Activated T-cell treated with anti-CD3 and anti-CD28 coated beads, Interleukin-2, amount 50 U/mL, for 72 hours (primary cell): ENCODE measurements at places on chromosomes 12 and 14.

GRCh38 chr12:30462249-30462648 is 233.4 kb downstream of the IPO8 start:
- no peak for DNase-seq

- no peak for DNase-seq
Observed at GRCh38 chr12:14907953-14908352, 22.3 kb upstream of the MGP start.

DNA sequence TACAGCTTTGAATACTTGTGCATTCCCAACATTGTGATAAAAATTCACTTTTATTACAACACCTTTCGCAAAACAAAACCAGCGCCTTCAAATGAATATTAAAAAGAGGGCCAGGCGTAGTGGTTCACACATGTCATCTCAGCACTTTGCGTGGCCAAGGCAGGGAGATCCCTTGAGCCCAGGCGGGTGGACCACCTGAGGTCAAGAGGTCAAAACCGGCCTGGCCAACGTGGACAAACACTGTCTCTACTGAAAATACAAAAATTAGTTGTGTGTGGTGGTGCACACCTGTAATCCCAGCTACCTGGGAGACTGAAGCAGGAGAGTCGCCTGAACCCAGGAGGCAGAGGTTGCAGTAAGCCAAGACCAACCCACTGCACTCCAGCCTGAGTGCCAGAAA is 42.8 kb downstream of the HNRNPC start:
- no peak for DNase-seq

GRCh38 chr12:24025153-24025798 is 75.8 kb upstream of the SOX5 start:
- DNase-seq: no peak

GRCh38 chr14:95098984-95099599 is 58.2 kb downstream of the DICER1 start:
- DNase-seq: peak; percentile 27

DNA sequence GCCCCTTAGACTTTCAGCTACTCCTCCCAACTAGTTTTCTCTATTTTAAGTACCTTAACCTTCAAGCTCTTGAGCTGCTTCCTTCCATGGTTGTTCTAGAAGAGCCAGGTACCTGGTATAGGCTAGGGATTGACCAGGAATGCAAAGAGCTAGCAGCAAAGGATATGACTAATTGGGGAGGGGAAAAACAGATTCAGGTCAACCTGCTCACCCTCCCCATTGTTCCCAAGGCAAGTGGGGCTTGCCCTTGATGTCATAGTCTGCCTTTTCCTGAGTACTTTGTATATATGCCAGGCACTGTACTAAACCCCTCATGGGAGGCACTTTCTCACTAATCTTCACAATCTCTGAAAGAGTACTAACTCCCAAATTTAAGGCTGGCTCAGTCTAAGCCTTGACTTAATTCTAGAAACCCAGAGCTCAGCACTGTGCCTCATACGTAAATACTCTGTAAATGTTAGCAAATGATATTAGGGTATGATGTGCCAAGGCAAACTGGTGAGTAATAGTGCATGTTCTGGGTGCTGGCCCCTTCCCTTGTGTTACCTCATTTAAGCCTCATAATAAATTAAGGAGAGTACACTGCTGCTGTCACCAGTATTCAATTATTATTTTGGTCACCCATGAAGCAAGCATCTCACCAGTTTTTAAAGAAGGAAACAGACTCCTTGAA is 42.2 kb downstream of the SUDS3 start:
- no peak for DNase-seq

GRCh38 chr12:2351161-2351560 is 298.4 kb downstream of the CACNA1C start:
- DNase-seq: no peak

DNA sequence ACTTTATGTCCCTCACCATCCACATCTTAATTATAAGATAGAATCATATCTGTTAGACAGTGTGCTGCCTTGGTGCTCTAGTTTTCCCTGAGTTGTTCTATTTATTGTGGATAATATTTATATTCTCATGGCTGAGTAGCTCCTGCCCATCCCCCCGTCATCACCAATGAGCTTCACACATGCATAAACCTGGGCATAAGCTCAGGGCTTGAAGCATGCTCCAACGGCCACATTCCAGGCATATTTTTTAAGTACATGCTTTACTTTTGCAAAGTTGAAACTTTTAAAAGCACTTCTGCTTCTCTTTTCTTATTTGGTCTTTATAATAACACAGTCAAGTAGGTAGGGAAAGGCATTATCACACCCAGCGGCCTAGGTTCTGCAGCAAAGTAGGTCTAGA is 3.4 kb upstream of the FBXO34 start:
- DNase-seq: no peak

- DNase-seq: no peak
Observed at GRCh38 chr14:103189481-103190470, 66.5 kb downstream of the TNFAIP2 start.

- no peak for DNase-seq
Observed at GRCh38 chr12:27112871-27113270, 30.5 kb upstream of the C12orf71 start.

- DNase-seq: peak; percentile 71
Observed at GRCh38 chr12:57845478-57846284, 848 bp downstream of the CTDSP2 start.

GRCh38 chr12:80864046-80864735 is 73.5 kb downstream of the LIN7A start:
- no peak for DNase-seq

DNA sequence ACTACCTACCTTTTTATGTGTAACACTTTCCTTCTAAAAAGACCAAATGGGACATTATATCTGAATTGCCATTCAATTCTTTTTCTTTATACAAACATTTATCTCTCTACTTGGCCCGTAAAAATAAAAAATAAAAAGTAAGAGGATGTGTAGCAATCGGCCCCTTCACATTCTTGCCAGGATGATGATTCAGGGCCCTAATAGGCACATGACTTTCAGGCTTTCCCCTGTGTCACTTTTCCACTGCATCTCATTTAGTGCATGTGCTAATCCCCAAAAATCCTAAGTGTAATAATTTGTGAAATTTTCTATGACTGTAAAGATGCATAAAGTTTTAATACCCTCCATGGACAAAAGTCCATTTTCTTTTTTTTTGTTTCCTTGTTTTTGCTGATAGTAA is 23.0 kb upstream of the ATP2B1 start:
- no peak for DNase-seq

DNA sequence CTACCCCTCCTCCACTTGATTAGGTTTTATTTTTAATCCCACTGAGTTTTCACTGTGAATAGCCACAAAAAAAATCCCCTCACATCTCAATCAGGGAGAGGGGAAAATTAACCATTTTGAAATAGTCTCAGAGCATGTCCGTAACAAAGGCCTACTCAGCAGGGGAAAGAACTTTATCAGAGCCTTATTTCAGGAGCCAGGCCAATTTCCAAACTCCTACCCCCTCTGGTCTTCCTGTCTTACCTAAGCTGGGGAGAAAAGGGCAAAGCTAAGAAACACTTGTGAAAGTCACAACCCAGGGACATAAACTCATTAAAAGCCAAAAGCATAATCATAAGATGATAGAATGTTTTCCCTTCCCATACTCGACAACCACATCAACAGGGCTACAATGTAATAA is 260.3 kb upstream of the DIO3 start:
- DNase-seq: no peak

DNA sequence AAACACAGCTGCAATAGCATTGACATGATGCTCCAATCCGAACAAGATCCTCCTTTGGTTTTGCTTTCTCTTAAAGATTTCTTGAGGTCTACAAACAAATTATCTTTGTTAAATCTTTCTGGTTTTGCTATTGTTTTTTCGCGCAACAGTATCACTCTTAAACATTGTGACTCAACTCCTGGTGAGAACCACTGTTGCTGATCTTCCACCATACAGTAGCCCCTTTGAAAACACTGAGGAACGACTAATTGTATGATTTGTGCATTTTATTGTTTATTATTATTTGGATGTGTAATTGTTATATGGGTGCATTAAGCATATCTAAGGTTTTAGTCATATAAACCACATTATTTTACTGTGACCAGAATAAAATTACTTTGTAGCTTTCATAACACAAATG is 282.8 kb downstream of the EGLN3 start:
- no peak for DNase-seq

- DNase-seq: no peak
Observed at GRCh38 chr12:118448341-118448740, 72.0 kb downstream of the SUDS3 start.

DNA sequence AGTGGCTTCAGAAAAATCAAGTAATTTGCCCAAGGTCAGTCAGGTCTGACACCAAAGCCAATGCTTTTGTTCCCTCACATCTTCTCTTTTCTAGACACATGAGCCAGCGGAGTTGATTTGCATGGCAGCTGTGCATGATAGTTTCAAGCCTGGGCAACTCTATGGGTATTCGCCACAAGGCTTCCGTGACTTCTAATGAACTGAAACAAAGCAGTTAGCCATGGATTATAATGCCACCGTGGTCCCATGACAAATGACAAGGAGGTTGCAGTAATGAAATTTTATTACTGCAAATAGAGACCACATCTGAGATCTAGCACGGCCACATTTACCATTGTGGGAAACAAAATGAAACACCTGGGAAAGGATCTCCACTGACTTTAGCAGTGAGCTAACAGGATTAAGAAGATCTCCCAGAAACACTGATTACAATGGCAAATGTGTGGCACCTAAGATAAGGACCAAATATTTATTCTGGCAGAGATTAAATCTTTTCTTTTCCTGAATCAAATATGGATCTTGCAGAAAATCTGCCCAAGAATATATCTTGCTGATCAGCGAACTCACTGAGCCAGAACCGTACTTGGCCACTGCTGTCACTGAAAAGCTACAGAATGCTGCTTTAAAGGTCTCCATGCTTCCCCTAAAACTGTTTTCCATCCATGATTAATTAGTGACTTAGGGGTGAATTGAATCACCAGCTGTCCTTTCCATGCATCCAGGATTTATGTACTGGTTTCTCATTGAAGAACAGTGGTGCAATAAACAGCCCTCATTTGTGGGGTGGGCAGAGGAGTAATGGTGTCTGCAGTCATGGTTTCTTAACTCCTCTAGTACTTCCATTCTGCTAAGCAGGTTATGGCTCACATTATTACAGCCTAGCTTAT is 551.0 kb downstream of the DIO2 start:
- no peak for DNase-seq

DNA sequence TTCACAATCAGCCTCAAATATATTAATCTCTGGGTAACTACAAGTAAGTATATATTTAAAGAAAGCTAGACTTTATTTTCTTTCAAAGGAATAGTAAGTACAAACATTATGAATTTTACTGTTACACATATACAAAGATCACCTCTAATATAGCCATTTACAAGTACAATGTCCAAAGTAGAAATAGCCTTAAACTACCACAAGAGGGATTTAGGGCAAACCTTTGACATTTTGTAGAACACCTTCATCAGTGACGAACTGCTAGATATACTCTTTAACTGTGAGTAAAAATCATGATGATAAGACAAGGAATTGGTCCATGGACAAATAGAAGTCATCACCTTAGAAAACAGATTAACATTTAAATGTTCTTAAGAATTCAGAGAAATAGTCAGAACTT is 69.8 kb downstream of the CNTN1 start:
- DNase-seq: no peak

DNA sequence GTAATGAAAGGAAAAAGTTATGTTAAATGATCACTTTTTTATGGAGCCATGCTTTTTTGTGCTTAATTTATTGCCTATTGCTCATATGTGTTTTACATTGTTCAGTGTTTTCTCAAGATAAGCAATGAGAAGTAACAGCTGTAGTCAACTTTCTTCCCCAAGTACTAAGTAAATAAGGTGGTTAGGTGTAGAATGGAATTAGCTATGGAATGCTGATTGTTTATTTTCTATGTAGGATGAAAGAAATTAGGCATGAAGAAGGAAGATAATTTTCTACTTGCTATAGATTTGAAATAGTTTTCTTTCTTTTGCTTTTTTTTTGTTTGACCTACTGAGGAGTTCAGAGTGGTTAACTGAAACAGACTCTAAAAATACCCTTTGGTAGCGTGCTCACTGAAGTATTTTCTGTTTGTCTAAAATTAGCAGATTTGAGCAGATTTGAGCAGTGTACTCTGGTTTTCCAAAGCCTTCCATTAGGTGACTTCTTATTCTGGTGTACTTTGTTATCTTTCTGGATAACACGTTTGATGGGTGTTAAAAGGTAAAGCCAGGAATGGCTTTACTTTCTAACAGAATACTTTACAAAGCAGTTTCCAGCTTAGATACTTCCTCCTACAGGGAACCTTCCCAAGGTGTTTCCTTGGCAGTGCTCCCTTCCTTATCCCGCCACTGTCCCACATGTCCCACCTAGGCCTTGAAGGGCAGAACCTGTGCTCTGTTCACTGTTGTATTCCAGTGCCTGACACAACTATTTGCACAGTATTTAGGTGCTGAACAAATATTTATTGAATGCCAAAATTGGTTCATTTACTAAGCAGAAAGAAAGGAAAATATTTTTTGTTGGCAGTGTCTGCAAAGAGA is 56.0 kb downstream of the RASSF3 start:
- no peak for DNase-seq

- no peak for DNase-seq
Observed at GRCh38 chr12:67958187-67958586, 31.1 kb upstream of the IFNG-AS1 start.

DNA sequence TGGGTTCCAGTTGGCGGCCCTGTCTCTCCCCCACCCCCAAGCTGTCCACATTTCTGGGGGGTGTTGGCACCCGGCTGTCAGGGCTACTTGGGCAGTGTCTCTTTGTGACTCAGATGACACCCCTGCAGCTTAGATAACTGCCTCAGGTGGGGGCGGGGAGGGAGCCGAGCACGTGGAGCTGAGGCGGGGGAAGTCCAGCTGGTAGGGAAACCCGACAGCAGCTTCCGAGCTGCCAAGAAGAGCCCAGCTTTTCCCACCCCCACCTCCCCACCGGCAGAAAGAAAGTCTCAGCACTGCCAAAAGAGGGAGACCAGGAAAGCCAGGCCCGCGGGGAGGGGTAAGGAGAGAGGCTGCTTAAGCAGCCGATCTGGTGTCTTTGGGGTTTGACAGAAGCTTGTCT is 1.4 kb downstream of the LRTM2 start:
- no peak for DNase-seq

- DNase-seq: no peak
Observed at GRCh38 chr14:62957562-62957961, 87.7 kb downstream of the KCNH5 start.

DNA sequence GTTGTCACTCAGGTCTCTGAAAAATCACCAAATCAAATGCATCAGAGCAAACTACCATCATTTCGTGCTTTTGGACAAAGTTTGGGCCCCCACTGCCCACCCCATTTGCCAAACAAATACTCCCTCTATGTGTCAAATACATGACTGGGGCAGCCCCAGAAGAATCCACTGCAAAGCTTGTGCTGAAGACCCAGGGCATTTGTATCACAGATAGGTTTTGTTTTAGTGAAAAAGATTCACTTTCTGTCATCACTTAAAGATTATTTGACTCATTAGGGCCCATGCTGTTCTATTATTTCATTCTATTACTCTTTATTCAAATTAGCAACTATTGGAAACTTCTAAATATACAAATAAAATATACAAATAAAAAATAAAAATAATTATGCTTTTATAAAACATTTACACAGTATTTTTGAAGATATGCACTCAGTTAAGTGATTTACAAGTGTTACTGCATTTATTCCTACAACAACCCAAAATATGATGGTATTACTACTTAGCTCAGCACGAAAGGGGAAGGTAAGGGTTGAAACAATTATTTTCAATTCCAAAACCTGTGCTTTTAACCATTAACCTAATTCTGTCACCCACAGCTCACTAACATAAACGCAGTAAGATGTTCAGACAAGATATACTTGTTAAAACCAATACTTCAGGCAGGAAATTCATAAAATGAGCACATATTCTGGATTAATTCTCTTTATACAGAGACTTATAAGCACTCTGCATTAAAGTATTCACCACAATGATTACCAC is 36.5 kb downstream of the LRIG3 start:
- no peak for DNase-seq

GRCh38 chr14:86414146-86414545 is 884.2 kb downstream of the FLRT2 start:
- DNase-seq: no peak
